Progenitor cell of endocrine pancreas (in vitro differentiated cells): ENCODE measurements at places on chromosomes 3 and 15. TPM values are rescaled to one million over a fixed set of nuclear protein-coding genes. Genes with fewer than 3 reads are reported as not detected.

DNA sequence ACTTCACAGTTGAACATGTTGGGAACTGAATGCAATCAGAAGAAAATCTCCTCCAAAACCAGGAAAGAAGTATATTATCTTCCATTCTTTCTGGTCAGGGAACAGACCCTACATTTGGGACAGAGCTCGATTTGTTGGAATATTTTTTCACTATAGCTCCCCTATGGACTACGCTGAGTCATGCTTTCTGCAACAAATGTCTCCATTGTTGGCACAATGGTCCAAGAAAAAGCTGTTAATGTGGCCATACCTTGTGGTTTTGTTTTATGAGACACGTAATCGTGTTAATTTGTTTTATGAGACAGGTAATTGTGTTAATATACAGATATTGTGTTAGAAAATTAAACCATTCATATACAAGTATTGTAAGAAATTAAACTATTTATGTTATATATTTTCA is 101.4 kb downstream of the TGFBR2 start:
- no peak for DNase-seq

DNA sequence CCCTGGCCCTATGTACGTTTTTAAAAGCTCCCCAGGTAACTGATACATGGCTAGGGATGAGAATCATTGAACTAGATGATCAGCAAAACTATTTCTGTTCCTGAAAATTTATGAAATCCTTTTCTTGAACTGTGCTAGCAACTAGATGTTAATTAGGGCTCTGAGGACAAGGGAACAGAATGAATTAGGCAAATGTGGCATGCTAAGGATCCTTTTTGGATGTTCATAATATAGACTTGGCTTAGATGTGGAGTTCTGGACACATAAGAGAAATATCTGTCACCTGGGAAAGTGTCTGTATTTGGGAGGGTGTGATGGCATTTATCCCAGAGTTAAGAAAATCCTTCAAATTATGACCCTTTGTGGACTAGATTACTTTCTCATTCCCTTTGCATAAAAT is 71.2 kb downstream of the RSRC1 start:
- no peak for DNase-seq

The FGF12 gene
- total RNA-seq: 5.0 and 6.1 TPM in 2 replicates

The NKTR gene
- 142 and 155 TPM in 2 replicates for total RNA-seq

- DNase-seq: no peak
These were observed 8.2 kb downstream of the HYAL2 start for GRCh38 chr3:50314342-50314741.

- DNase-seq: no peak
These were observed 114.3 kb downstream of the NSUN3 start for GRCh38 chr3:94176988-94177745.

- DNase-seq: no peak
These were observed 3.5 kb downstream of the XRN1 start for GRCh38 chr3:142444343-142444742.

DNA sequence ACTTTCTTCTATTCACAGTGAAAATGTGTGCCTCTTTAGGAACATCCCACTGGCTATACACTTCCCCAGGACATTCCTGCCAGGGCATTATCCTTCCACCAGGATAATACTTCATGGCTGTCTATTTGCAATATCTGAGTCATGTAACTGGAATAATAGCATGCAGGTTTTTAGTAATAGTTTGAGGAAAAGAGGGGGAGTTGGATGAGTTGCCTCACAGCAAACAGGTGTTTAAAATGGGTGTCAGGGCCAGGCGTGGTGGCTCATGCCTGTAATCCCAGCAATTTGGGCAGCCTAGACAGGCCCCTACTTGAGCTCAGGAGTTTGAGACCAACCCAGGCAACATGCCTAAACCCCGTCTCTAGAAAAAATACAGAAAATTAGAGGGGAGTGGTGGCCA is 585.9 kb downstream of the DIPK2A start:
- DNase-seq: no peak
